ENCODE measurements at places on chromosomes 2 and 18.

DNA sequence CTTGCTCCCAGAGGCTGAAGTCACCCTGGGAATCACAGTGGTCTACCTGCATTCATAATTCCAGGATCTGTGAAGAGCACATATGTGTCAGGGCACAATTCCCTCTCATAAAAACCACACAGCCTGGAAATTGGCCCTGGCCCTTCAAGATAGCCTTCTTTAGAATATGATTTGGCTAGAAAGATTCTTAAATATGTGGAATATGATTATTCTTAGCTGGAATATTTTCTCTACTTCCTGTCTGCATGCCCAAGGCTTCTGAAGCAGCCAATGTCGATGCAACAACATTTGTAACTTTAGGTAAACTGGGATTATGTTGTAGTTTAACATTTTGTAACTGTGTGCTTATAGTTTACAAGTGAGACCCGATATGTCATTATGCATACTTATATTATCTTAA is 24.2 kb downstream of the ICOS start:
- DNase-seq, result no peak

DNA sequence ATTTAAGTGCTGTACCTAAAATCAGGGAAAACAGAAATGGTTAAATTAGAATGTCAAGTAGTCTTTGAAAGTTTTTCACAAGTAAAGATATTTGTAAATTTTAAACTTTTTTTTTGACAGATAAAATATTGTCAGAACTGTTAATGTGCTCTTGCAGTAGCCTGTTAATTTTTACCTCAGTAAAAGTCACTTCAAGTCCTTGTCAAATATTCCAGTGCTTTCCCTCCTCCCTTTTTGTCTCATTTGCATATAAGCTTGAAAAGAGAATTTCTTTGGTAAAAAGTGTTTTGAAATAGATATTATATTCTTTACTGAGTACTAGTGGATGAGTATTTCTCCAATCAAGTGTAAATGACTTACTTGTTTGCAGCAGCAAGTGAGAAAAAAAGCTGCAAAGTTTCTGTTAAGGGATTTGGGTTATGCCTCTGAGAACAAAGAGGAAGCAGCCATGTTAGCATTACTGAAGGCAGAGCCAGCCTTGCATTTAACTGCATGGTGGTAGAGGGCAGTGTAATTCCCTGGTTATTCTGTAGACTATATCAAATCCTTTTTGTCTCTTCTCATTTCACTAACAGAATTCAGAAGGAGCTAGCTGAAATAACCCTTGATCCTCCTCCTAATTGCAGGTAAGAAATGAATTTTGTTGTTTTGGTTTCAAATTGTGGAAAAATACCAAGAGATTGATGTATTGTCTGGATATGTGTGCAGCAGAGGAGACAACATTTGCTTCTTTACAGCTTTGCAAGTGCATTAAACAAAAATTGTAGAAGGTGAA is 3.2 kb downstream of the UBE2E3 start:
- DNase-seq, result no peak

GRCh38 chr2:182207049-182207746 is 219.6 kb downstream of the PDE1A start:
- no peak for DNase-seq

DNA sequence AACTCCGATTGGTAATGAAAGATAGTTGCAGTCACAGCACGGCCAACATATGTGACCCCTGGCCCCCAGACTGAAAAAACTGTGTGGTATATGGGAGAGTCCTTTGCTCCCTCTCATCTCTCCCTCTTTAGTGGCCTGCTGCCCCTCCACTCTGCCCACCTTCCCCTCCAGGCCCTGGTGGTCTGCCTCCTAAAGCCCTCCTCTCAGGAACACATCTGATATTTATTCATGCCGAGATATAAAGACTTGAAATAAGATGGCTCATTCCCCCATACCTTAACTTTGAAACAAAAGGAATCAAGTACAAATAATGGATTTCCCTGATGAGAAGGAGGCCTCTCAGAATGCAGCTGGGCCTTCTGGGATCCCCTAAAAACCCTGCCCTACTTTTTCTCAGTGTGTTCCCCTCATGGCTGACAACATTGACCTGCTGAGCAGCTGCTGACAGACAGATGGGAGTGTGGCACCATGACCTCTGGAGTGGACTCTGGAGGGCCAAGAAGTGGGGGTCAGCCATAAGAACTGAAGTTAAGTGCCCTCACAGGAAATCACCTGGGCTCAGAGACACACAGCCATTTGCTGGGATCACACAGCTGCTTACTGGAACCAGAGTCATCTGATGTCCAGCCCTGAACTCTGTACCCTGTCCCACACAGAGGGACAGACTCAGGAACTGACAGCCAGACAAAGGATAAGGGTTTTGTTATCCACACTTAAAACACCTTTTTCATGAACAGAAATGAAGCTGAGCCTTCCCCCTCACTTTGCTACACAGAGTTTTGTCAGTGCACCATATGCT is 39.8 kb upstream of the ST8SIA3 start:
- no peak for DNase-seq

DNA sequence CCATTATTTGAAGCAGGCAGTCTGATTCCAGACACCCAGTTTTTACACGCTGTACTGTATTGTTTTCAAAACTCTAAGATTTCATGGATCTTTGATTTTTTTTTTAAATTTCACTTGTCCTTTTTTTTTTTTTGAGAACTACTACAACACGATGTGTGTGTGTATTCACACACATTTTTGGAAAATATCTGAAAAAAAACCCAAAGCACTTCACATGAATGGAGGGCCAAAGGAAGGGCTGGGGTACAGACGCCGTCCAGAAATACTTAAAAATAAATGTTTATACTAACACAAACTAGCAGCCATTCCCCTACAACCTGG is 314 bp upstream of the SSB start:
- DNase-seq, result no peak

DNA sequence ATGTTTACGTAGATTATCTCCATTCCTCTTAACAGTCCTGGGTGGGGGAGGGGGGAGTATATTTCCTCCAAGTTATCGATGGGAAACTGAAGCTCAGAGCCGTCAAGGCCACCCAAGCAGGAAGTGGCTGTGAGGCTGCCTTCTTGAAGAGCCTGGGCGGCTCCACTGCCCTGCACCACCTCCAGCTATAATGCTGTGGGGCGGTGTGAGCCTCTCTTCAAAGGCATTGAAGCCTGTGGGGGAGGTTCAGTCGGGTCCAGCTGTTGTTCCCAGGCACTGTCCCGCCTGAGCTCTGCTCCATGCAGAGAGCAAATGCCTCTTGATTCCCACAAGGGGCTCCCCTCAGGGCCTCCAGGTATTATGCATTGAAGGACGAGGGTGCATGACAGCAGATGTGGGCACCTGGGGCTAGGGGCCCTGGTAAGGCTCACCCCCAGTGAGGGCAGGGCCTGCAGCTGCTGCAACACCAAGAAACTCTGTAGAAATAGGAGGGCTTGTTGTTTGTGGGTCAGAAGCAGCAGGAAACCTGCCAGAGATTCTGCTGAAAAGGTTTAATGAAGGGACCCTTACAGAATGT is 29.5 kb upstream of the LAPTM4A start:
- DNase-seq, result no peak

DNA sequence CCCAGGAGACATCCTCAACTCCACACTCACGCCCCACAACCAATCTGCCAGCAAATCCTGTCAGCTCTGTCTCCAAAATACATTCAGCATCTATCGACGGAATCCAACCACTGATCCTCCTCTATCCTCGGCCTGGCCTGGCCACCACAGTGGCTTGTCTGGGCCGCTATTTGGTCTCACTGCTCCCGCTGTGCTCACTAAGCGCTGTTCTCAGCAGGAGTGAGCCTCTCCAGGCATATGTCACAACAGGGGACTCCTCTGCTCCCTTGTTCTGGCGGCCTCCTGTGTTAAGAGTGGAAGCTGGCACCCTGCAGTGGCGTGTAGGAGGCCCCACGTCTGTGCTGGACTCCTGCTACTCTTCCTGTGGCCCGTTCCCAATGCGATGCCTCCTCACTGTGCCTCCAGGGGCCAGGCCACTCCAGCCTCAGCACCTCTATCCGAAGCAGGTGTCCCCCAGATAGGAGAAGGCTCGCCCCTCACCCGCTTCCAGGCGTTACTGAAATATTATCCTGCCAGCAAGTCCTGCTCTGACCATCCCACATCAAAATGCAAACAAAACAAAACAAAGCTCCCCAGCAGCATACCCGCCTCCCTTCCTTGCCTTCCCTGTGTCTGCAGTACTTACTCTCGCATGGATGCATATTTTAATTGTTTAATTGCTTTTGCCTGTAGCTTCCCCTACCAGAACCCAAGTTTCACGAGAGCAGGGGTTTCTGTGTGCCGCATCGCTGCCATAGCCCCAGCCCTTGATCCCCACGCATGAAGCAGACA is 39.9 kb downstream of the CENPO start:
- no peak for DNase-seq

- no peak for DNase-seq
Observed at GRCh38 chr2:98455494-98455976, 10.9 kb downstream of the INPP4A start.

DNA sequence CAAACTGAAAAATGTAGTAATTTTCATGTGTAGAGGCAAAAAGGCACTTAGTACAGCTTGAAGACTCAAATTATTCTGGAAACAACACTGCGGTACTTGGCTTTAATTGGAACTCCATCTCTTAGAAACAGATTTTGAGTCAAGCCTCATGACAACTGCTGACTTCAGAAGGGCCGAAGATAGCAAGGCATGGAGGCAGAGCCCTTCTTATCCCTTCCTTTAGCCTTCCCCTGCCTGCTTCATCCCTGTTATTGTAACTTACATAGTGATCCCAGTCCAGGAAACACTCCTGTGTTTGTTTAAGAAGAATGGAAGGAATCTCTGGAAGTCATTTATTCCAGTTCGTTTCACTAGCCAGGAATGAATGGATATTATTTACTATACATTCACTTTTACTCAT is 110.9 kb upstream of the FAM98A start:
- DNase-seq, result no peak

DNA sequence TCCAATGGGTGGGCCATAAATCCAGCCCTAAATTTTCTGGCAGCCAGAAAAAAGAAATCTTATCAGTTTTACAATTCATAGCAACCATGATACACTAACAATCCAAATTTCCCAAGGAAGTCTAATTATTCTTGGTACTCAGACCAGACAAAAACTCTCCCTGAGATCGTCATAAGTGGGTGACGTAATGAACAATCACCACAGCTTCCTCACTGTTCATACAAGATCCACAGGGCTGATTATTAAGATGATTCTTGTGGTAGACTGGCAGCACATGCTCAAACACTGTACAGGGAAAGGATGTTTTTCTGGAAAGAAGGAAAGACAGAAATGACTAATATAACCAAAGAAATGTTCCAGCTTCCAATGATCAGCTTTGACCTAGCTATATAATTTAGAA is 178.3 kb upstream of the CRIM1 start:
- DNase-seq, result no peak

GRCh38 chr2:23399674-23400261 is 14.8 kb downstream of the KLHL29 start:
- DNase-seq, result no peak

GRCh38 chr2:101012706-101013181 is 10.7 kb downstream of the RPL31 start:
- peak; percentile 26 for DNase-seq

DNA sequence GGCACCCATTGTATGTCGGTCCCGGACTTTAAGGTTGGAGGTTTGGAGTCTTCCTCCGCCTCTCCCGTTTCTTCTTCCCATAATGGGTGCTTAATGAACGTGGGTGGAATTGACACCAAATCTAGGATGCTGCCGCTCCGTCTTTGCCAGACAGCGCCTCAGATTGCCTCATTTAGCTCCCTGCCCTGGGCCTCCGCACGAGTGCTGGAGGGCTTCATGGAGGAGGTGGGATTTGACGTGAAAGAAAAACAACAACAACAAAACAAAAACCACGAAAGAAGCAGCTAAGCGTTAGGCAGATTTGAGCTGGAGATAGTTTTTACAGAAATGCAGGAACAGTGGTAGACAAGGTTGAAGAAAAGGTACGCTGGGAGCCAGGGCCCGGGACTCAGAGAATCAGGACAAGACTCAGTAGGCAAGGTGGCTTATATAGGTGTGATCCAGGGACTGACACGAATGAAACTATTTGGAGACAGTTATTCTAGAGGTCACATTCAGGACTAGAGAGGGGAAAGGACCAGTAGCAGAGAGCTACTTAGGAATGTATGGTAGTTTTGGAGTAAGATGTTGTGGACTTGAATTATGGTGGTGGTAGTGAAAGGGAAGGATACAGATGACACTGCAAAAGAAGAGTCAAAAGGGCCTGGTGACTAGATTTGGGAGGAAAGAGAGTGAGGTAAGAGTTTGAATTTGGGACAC is 605 bp downstream of the ZNF2 start:
- DNase-seq, result no peak

DNA sequence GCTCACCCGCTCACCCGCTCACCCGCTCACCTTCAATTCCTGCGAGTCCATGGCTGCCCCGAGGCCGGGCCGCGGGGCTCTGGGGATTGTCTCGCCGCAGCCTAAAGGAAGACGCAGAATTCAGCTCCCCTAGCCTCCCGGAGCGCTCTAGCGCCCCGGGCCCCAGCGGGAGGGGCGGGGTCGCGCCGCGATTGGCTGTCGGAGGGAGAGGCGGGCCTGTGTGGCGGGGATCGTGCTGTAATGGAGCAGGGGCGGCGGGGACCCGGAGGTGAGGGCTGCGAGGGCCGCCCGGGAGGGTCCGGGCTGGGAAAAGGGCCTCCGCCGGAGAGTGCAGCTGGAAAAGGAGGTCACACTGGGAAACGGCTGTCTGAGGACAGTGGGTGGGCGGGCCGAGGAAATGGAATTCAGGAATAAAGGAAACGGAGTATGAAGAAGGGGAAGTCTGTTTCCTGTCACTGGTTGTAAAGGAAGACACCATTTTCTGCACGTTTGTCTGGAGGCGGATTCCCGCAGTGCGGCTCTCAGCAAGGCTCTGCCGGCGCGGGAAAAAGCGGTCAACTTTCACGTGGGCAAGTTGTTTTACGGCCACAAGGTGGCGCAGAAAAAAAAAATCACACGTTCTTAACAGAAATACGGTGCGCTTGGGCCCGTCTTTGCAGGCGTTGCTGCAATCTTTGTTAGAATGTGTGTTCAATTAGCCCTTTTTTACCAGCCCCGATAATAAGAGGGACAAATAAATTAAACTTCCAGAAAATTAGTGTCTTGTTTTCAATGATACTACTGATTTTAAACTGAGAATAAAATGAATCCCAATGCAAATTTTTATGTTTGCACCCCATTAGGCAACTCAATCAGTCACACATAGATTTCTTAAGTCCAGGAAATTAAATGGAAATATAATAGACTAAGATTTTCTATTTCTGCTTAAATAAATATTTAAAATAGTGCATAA is at the start of gene TTC21B:
Gene TTC21B, minus strand, starts transcription at position 122 of the 952 bp plus-strand sequence. Its CDS starts 71 bp downstream, at position 51.
- peak; percentile 95 for DNase-seq

DNA sequence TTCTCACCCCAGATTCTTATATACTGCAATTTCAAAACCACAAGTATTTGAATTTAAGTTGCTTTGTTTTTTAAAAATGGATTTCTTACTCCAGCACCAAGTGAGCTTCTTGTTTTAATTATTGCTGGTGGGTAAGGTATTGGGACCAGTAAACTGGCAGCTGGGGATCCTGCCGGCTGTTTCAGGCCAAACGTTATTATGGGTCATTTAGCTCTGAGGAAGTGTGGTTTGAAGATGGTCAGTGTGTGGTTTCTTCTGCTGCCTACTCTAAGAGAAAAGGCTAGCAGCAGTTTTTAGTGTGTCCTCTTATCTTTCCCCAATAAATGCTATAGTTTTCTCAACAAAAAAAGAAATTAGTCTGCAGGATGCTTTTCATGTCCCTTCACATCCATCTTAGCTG is 30.6 kb downstream of the CFAP221 start:
- DNase-seq, result no peak

- DNase-seq, result no peak
Observed at GRCh38 chr2:186544255-186544675, 45.6 kb upstream of the ITGAV start.

Measured in progenitor cell of endocrine pancreas (in vitro differentiated cells).